ENCODE measurements at places on chromosomes 4 and X.

GRCh38 chrX:68403038-68403437 is 30.3 kb downstream of the OPHN1 start:
- no peak for DNase-seq

DNA sequence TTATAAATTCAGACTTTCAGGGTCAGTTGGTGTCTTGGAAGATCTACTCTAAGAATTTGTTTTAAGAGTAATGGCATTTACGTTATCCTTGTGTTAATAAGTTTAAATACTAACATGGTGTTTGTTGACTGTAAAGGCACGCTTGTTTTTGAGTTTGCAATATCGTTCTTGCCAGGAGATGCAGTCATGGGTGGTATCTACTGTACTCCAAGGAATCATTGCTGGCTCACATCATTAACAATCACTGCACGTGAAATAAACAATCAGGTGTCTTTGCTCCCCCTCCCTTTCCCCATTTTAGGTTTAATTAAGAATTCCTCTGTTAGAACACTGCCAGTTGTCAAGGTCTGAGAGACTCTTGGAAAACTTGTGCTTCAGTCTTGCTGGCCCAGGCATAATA is 1.6 kb downstream of the HHIP start:
- DNase-seq: no peak

DNA sequence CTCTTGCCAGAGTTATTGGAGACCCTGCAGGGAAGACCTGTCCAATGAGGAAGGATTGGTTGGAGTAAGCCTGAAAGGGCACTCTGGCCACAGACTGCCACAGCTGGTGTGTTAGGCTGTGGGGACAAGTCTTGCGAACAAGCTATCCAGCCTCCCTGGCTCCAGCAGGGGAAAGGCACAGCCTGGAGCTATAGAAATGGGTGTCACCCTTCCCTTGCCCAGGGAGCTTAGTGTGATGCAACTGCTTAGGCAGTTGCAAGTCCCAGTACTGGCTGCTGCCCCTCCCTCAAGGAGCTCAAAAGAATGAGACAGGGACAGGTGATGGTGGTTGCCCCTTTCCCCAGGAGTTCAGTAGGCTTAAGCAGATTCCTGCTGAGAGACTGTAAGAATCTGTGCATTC is 165.7 kb upstream of the CT83 start:
- DNase-seq: no peak

- no peak for DNase-seq
Measured at GRCh38 chrX:1273896-1274295, 5.3 kb downstream of the CSF2RA start.

GRCh38 chr4:66639361-66639760 is 905.9 kb downstream of the CENPC start:
- no peak for DNase-seq

DNA sequence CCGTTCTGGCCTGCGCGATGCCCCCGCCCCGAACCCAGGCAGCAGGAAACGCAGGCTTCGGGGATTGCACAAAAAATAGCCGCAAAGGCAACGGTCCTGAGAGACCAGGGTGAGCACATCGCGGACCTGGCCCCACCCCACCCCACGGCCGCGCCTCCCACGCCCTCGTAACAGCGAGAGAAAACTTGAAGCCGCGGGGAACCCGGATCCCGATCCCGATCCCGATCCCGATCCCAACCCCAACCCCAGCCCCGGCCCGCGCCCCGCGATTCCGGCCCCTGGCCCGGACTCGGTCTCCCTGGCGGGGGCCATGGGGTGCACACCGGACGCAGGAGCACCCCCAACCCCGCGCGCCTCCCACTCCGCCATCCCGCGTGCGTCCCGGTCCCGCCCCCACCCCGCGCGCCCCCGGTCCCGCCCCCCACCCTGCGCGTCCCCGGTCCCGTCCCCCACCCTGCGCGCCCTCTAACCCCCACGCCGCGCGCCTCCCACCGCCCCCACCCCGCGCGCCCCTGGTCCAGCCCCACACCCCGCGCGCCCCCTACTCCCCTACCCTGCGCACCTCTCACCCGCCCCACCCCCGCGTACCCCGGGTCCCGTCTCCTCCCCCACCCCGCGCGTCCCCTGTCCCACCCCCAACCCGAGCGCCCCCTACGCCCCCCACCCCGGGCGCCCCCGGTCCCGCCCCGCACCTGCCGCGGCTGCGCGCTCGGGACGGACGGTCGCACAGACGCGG is 29.0 kb downstream of the NOP14 start:
- DNase-seq: no peak

GRCh38 chr4:147136310-147136709 is 190.6 kb upstream of the TTC29 start:
- DNase-seq: no peak

- DNase-seq: no peak
Measured at GRCh38 chr4:41844327-41844726, 90.9 kb upstream of the TMEM33 start.

DNA sequence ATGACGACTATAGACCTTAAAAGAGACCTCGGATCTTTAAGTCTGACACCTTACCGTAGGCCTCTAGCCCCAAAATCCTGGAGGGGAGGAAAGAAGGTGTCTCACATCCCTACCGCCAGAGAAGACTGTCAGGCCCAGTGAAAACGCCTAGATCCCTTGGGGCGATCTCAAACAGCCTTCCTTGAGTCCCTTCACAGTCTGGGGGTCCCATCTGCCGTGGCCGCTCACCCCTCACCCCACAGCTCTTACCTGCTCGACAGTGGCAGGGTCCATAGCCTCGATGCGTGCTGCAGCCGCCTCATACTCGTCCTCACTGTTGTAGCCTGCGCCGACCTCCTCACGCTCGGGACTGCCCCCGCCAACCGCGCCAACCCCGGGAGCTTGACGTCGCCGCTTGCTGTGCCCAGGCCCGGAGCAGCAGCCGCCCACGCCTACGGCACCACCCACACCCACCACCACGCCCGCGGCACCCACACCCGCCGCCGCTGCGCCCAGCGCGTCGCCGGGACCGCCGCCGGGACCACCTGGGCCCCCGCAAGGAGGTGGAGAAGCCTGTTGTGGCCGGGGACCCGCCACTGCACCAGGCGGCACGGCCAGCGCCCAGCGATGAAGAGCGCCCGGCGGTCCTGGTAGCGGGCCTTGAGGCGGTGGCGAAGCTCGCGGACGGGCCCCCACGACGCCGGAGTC is 536 bp downstream of the OTUD5 start:
- no peak for DNase-seq

GRCh38 chrX:50606300-50606950 is 135.8 kb upstream of the DGKK start:
- no peak for DNase-seq

- peak; percentile 29 for DNase-seq
Measured at GRCh38 chr4:139530833-139531427, 25.1 kb downstream of the SETD7 start.

- DNase-seq: no peak
Measured at GRCh38 chr4:7638489-7638888, 203.8 kb upstream of the PSAPL1 start.

GRCh38 chrX:133815496-133815895 is 169.9 kb downstream of the GPC3 start:
- no peak for DNase-seq

DNA sequence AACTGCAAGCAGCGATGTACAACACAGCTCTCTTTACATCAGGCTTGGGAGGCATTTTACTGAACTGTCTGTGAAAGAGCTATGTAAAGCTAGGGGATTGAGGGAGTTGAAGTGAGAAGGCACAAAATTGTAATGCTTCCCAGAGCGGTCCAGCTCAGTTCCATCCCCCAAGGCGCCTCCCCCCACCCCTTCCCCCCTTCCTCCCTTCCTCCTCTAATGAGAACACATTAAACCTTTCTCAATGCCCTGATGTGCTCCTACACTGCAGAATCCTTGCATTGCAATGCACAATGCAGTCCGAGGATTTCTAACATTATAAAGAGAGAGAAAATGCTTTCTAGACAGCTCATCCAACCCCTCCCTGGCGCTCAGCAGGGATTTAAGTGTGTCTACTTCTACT is 73.9 kb downstream of the CXXC4 start:
- no peak for DNase-seq

DNA sequence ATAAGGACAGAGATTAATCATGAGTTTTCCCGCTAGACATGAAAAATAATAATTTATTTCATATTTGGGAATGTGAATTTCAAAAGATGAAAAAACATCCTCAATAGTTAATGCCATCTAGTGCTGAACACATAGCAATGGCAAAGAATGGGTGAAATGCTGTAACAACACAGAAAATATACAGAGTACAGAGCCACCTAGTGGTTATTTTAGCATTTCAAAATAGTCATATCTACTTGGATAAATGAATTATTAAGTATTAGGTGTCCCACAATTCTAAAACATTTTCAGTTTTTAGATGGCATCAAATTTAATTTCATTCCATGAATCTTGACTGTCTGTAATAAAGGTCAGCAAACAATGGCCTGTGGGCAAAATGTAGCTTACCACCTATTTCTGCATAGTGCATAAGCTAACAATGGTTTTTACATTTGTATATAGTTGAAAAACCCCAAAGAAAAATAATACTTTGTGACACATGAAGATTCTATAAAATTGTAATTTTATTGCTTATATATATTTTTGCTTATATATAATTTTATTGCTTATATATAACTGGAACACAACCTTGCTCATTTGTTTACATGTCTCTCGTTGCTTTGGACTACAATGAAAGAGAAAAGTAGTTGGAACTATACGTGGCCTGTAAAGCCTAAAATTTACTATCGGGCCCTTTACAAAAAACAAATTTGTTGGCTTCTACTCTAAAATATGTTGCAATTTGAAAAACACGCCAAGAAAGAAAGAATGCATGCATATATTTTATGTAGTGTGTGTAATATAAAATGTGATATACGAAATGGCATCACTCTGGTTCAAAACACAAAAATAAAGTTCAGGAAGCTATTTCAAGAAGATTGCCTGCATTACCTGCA is 99.1 kb upstream of the FAM47C start:
- DNase-seq: no peak

DNA sequence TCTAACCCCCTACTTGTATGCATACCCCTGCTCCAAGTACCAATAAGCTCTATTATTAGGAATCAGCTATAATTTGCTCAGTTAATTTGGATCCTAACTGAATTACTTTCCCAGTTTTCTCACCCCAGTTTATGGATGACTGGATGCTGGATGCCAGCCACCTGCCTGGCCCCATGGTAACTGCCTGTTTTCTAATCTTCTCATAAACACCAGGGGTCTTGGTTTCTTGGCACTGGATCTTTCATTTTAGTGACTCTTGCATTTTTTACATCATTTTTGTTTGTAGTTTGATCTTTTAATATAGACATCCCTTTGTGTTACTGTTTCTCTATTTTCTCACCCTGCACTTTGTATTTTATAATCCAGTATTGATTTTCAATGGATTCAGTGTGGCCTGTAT is 246.8 kb downstream of the ADGRL3 start:
- DNase-seq: no peak

GRCh38 chr4:112973750-112974251 is 75.7 kb upstream of the ANK2 start:
- DNase-seq: no peak

DNA sequence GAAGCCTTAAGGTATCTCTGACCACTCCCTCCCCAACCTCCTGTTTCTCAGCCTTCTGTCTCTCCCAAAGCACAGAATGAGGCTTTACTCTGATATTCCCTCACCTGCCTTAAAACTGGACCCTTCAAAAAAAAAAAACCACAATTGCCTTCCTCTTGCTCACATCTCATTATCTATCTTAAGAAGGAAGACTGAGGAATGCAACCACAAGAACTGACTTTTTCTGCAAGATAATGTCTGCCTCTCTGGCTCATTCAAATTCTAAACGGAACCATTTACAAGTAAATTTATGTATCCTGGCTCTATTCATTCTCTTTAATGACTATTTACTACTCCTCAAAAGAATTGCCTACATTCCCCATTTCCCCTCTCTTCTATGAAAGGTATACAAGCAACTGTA is 545.5 kb upstream of the HTR2C start:
- no peak for DNase-seq

DNA sequence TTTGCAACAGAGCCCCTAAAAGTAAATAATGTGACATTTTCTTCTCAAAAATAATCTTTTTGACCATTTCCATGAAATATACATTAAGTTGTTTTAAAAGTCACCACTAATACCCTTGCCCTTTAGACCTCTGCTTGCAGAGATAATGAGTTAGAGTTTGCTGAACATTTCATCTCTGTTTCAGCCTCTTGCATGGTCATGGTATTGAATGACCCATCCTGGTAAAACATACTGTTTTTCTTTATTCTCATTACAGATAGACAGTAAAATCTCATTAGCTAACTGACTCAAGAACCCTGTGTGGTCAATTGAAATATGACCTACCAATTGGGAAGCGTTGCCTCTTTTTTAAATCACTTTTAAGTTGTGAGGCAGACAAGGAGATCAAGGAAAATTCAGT is 916.7 kb downstream of the PDHA2 start:
- no peak for DNase-seq

DNA sequence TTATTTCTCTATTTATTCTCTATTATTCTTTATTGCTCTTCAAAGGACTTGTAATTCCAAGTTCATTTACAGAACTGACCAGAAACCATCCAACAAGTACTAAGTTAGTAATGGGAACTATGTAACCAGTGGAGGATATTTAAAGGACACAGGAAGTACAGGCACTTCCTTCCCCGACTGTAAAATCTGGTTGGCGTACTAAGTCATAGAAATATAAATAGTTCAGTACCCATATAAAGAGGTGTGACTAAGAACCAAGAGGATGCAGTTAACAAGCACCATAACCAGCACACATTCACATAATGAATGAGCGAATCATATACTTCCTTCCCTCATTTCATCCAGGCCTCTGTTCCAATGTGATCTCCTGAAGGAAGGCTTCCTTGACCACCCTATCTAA is 3.6 kb upstream of the EIF4E start:
- DNase-seq: no peak

DNA sequence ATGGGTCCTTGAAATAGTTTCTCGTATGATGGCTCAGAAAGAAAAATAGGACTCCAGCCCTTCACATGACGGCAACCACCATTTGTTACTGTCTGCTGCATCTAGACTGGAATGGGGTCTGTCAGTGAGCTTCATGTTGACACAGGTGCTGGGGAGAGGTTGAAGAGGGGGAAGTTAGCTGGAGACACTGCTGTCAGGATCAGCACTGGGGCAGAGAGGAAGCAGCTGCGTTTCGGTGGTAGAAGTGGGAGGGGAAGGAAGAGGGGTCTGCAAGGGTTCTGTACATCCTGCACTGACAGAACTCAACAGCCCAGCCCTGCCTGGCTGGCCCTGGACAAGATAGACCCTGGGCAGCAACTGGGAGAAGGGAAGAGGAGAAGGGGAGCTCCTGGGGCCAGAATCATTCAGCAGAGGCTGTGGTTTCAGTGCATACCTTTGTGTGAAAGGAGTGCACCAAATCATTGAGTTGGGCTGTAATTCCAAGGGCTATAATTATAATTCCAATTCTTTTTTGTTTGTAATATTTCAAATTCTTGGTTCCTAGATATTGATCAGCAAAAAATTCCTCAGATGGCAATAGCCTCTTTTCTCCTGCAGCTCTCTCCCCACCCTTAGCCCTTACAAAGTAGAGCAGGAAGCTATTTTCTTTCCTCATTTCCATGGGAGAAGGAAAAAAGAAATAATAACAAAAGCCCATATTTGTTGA is 119.4 kb upstream of the C1GALT1C1 start:
- no peak for DNase-seq

DNA sequence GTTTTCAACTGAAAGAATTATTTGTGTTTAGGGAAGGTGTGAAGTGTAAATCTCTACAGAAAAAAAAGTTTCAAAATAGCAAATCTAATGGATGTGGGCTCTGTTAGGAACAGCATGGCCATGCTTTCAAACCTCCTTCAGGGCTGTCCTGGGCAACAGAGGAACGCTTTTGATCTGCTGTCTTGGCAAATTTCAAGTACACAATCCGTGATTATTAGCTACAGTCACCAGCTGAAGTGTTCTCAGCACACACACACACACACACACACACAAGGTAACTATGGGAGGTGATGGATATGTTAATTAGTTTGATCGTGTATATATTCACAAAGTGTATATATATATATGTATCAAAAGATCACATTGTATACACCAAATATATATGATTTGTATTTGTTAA is 40.5 kb upstream of the HELT start:
- DNase-seq: no peak
